Activated T-helper 2 cell treated with anti-CD3 and anti-CD28 coated beads, Interferon-gamma antibody, Interleukin-2, Interleukin-4, amounts not matched to agents 10 μg/mL and 5 μg/mL and 100 μg/mL, durations not matched to agents 14 hours and 24 hours and 36 hours (primary cell): ENCODE measurements at places on chromosomes 6 and 20.

DNA sequence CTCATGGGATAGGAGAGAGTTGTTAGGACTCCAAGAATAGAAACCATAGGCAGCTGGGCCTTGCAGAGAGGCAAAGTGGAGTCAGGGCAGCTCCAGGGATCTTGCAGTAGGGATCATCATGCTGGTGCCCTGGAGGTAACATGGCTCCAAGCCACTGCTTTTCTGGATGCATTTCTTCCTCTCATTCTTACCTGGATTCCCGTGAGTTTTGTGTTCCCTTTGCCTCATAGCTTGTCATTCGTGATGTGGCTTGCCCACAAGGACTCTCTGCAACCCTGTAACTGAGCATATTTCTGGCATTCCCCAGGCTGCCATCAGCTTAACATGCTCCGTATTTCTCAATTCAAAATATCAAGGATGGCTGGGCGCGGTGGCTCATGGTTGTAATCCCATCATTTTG is 5.3 kb downstream of the NHLRC1 start:
- peaks cover 62% of the 10 kb centered on the region for H3K27me3 ChIP-seq
- no peak for DNase-seq
- no peak overlapping the region for H3K27ac ChIP-seq
- H3K4me3 ChIP-seq = no peak overlapping the region
- peaks cover 12% of the 10 kb centered on the region for H3K4me1 ChIP-seq

GRCh38 chr20:21185849-21186248 is 60.0 kb downstream of the KIZ start:
- no peaks in the 10 kb centered on the region for H3K27me3 ChIP-seq
- H3K36me3 ChIP-seq = no peaks in the 10 kb centered on the region
- H3K27ac ChIP-seq = no peak overlapping the region
- no peaks in the 10 kb centered on the region for H3K4me1 ChIP-seq

GRCh38 chr6:47336334-47336733 is 26.6 kb upstream of the TNFRSF21 start:
- H3K36me3 ChIP-seq = no peaks in the 10 kb centered on the region
- H3K4me1 ChIP-seq = no peaks in the 10 kb centered on the region
- no peak for DNase-seq

DNA sequence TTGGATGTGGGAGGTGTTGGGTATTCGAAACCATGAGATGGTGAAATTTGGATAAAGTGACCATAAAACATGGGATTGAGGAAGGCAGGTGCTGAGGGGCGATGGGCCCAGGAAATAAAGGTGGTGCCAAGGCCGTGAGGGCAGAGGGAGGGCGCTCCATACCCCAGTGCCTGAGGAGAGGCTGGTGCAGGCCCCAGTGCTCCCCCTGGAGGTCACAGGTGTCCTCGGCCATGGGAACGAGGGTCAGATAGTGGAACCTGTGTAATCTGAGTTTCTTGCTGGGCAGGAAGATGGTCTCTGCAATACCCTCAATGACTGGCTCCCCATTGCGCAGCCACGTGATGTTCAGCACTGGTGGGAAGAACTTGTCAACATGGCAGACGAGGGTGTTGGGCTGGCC is 16.2 kb downstream of the HLA-DPB1 start:
- peaks cover 17% of the 10 kb centered on the region for H3K27me3 ChIP-seq
- H3K4me1 ChIP-seq = no peaks in the 10 kb centered on the region
- H3K27ac ChIP-seq = no peak overlapping the region
- H3K4me3 ChIP-seq = no peak overlapping the region
- no peaks in the 10 kb centered on the region for H3K36me3 ChIP-seq
- peak; percentile 32 for DNase-seq

GRCh38 chr6:72659754-72660153 is 37.9 kb downstream of the KCNQ5 start:
- DNase-seq = no peak
- H3K4me1 ChIP-seq = no peaks in the 10 kb centered on the region
- H3K27ac ChIP-seq = no peak overlapping the region
- H3K36me3 ChIP-seq = peaks cover 3% of the 10 kb centered on the region
- H3K4me3 ChIP-seq = no peak overlapping the region
- H3K27me3 ChIP-seq = no peaks in the 10 kb centered on the region

- H3K36me3 ChIP-seq = peaks cover 37% of the 10 kb centered on the region
- H3K4me3 ChIP-seq = no peak overlapping the region
- H3K27me3 ChIP-seq = no peaks in the 10 kb centered on the region
- H3K4me1 ChIP-seq = peaks cover 41% of the 10 kb centered on the region
- peak overlapping the region; percentile 47 for H3K27ac ChIP-seq
- DNase-seq = no peak
Measured at GRCh38 chr6:79070206-79070825, 7.7 kb downstream of the PHIP start.
